ENCODE measurements at places on chromosomes 7 and 10. TPM values are rescaled to one million over a fixed set of nuclear protein-coding genes. Genes with fewer than 3 reads are reported as not detected.

The MYO1G gene
- 0.49 TPM for total RNA-seq

The NEBL gene
- 8.4 TPM for total RNA-seq

The KIF11 gene
- total RNA-seq: 70.8 TPM

The MINDY4 gene
- 9.2 TPM for total RNA-seq

DNA sequence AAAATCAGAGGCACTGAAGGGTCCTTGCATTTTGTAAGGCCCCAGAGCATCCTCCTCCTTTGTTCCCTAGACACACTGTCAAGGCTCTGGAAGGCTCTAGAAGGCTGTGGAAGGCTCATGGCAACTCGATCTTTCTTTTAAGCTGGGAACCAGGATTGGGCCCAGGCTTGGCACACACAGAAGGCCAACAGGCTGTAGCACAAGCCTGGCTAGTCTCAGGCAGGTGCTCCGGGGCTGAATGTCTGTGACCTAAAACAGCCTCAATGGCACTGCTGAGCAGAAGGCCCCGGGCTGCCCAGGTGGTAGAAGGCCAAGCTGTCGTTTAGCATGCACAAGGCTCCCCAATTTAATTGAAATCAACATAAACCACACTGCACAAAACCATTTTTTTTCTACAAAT is 55.7 kb downstream of the PRKAG2 start:
- no peak for DNase-seq

GRCh38 chr10:60940446-60940845 is 3.5 kb downstream of the RHOBTB1 start:
- no peak for DNase-seq

- DNase-seq: no peak
Measured at GRCh38 chr10:95308389-95309302, 17.8 kb upstream of the PDLIM1 start.

GRCh38 chr10:21969326-21970287 is 33.9 kb downstream of the DNAJC1 start:
- no peak for DNase-seq

GRCh38 chr7:95886501-95887090 is 114.2 kb downstream of the DYNC1I1 start:
- no peak for DNase-seq

DNA sequence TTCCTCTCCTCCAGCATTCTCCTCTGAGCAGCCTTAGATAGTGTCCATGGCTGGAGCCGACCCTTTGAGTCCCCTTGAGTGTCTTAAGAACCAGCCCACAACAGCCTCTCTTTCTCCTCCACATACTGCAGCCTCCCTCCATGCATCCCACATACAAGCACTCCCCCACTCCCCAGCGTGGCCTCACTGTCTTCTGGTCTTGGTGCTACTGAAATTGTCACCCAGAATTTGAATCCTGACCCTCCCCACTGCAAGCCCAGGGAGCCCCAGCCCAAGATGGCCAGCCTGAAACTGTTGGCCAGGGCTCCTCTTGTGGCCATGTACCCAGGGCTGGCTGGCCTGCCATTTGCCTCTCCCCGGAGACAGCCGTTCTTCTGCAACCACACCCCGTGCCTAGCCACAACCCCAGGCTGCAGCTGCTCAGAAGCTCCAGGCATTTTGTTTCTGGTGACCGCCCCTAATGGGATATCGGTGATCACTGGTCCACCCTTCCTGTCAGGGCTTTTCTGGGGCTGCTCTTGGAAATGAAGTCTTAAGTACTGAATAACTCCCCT is 18.8 kb upstream of the SH2D4B start:
- DNase-seq: no peak

DNA sequence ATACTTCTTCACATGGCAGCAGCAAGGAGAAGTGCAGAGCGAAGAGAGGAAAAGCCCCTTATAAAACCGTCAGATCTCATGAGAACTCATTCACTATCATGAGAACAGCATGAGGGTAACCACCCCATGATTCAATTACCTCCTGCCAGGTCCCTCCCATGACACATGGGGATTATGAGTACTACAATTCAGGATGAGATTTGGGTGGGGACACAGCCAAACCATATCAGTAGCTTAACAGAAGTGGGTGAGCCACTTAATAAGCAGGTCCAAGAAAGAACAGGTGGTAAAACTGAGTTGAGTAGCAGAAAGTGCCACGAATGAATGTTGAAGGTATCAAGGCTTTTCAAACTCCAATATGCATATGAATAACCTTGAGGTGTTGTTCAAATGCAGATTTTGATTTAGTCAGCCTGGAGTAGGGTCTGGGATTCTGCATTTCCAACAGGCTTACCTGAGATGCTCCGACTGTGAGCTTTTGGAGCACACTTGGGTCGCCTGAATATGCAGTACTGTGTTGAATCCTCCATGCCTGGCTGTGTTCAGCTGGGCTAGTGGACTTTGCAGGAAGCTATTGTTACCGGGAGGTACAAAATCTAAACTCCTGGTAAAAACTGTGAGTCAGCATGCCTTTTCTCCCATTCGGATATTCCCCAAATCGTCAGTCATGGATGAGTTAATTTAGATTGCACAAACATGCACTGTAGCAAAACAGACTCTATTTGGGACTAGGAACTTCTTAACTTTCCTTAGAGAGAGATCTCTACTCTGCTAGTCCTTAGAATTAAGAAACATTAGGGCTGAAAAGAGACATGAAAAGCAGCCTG is 69.0 kb upstream of the PRKCQ start:
- no peak for DNase-seq

DNA sequence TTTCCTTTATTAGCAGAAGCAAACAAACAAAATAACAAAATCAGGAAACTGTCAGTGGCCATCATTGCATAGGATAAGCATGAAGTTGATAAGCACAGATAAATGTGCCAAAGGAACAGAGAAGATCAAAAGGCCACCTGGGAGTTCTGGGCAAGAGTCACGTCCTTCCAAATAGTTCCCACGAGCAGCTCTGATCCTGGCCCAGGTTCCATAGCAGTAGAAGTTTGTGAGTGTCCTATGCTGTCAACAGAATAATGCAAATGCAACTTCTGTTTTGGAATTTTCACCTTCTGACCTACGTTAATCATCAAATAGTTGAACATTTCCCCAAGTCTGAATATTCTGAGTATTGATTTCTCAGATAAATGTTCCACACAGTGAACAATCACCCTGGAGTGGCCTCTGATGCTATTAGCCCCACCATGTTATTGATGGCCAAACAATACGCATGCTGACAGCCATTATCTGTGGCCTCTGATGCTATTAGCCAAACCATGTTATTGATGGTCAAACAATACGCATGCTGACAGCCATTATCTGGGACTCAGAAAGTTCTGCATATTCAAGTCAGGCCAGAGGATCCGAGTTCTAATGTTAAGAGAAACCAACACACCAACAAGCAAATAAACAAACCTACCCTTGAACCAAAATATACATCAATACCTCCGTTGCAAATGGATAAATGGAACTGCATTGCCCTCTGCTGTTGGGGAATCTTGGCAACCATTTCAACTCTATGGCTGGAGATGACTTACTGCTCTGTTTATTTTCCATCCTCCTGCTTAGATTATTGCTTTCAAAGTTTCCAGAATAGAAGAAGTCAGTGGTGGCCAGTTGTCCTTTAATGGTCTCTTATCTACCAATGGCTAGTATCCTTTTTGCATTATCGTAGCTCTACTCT is 63.3 kb downstream of the MRC1 start:
- no peak for DNase-seq
